ENCODE measurements at places on chromosomes 5 and 9.
A peak's percentile ranks its signal among the peaks of the same experiment; 100 is the strongest.

DNA sequence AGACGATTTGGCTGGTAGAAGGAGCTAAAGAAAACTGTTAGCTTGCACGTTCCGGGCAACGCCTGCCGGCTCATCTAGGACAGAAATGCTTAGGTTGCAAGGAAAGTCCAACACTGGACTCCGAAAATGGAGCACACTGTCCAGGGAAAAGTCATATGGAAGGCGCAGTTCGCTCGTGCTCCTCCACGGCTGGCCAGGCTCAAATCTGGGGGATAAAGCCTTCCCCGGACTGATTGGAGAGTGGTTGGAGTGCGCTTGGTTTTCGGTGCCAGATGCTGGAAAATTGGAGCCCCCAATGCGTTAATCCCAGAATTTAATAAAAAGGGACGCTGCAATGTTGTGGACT, 955 bp downstream of the CDH6 start:
- DNase-seq = no peak

GRCh38 chr9:128280084-128280622, 4.1 kb downstream of the SWI5 start:
- no peak for DNase-seq

DNA sequence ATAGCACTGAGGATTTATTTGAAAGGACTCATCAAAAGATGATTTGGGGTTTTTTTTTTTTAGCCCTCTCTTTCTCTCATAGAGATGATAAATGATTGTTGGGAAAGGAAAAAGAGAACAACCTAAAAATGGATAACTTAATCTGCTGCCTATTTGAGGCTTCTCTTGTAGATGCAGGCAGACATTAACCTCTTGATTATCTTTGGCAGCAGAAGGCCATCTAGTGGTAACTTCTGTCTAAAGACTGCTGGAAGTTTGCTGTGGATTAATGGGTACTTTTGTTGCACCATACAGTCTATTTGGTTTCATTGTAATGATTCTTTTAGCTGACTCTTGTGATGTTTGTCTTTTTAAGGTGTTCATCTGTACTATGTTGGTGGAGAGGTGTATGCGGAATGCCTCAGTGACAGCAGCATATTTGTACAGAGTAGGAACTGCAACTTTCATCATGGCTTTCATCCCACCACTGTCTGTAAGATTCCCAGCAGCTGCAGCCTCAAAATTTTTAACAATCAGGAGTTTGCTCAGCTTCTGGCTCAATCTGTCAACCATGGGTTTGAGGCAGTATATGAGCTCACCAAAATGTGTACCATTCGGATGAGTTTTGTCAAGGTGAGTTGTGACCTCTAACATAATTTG, 18.8 kb downstream of the SMIM32 start:
- peak; percentile 41 for DNase-seq

DNA sequence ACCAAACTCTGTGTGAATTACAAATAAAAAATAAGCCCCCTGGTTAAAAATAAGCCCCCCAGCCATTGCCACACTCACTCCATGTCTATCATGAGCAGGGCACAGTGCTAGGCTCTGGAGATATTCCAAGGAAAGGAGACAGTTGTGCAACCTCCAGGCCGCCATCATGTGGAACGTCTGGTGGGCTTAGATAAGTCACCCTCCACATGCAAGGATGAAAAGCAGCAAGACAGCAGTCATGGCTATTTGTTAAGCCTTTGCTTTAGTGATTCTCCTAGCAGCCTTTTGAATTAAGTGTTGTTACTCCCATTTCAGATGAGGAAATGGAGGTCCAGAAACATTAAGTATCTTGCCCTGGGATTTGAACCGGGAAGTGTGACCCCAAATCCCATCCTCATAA, 94.8 kb downstream of the DCP2 start:
- no peak for DNase-seq

Measured in NCI-H446 (cell line).